Neural progenitor cell (in vitro differentiated cells): ENCODE measurements at places on chromosomes 7 and 10.

DNA sequence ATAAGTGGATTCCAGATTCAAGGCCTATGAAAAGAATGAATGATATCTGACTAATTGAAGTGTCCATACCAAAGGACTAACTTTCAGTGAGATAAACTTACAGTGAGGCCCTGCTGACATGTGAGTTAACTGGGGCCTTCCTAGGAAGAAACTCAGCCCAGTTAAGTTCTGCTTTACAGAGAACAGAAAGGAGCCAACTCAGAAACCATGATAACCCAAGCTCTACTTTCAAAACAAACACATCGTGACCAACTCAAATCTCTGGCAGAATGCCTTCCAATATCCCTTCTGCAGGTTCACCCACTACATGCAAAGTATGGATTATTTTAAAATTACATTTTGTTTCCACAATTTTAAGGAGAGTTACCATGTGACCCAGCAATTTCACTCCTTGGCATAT lies 75.8 kb upstream of the MRLN start:
- no peak for DNase-seq

GRCh38 chr7:4823441-4824119 lies 38.2 kb downstream of the PAPOLB start:
- DNase-seq = no peak

- peak; percentile 25 for DNase-seq
Measured at GRCh38 chr7:45617166-45617565, 43.0 kb downstream of the ADCY1 start.

- DNase-seq = no peak
Measured at GRCh38 chr10:91313796-91314485, 93.5 kb downstream of the PCGF5 start.

- peak; percentile 74 for DNase-seq
Measured at GRCh38 chr10:4981722-4982471, 18.7 kb downstream of the AKR1C1 start.

- DNase-seq = no peak
Measured at GRCh38 chr10:72292223-72292691, 18.5 kb downstream of the DDIT4 start.

DNA sequence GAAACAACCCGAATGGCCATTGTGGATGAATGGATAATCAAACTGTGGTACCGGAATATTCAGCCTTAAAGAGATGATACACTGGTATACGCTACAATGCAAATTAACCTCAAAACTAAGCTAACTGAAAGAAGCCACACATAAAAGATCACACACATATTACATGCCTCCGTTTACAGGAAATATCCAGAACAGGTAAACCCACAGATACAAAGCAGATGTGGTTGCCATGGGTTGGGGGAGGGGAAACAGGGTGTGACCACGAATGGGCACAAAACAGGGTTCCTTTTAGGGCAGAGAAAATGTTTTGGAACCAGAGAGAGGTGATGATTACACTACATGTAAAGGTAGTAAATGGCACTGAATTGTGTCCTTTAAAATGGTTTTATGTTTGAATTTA lies 16.6 kb downstream of the ESYT2 start:
- DNase-seq = no peak

GRCh38 chr7:4700577-4701235 lies 18.6 kb downstream of the FOXK1 start:
- peak; percentile 70 for DNase-seq

GRCh38 chr7:76095908-76096307 lies 48.0 kb downstream of the MDH2 start:
- DNase-seq = no peak

- no peak for DNase-seq
Measured at GRCh38 chr7:137434946-137435345, 91.4 kb upstream of the PTN start.

- no peak for DNase-seq
Measured at GRCh38 chr10:46560381-46560780, 3.9 kb upstream of the GPRIN2 start.

- no peak for DNase-seq
Measured at GRCh38 chr7:130367836-130368746, 12.2 kb upstream of the CPA1 start.

GRCh38 chr10:69748621-69749020 lies 53.1 kb upstream of the COL13A1 start:
- DNase-seq = no peak

- DNase-seq = no peak
Measured at GRCh38 chr10:13365831-13366230, 17.7 kb upstream of the SEPHS1 start.

GRCh38 chr7:17293481-17293880 lies 5.0 kb upstream of the AHR start:
- DNase-seq = no peak

DNA sequence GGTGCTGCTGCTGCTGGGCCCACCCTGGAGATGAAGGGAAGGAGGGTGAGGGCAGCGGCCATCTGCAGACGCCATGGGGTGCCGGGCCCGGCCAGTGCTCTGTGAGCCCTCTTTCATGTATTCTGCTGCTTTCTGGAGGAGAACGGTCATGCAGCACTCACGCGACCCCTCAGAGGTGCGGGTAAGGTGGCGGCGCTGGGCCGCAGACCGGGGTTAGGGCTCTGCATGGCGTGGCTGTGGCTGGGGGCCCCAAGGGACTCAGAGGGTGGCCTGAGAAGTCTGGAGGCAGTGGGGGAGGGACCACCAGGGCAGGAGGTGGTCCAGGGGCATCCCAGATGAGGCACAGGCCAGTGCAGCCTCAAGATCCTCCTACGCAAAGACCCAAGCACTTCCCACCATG lies 275.5 kb downstream of the ELFN1 start:
- DNase-seq = no peak

DNA sequence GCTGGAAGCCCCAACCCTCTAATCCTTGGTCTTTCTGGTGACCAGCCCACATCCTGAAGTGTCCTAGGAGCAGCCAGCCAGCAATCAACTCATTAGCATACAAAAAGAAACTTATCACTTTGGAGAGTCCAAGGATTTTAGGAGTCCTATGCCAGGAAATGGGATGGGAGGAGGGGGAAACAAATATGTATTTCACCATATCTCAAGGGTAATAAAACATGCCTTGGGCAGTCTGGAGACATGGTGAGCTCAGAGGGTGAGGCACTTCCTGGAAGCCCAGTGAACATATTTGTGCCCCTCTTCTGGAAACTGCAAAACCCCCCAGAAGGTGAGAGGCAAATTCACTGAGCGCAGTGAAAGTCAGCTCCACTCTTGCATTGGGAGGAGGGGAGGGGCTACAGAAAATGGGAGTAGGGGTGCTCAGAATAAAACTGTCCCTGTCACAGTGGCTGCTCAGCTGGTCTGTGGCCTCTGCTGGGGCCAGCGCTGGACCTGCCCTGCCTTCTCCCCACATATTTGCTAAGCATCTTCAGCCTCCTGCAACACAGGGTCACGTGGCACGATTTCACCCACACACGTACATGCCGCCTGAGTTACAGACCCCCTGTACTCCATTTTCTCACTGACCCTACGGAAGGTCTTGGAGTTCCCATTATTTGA lies 17.7 kb upstream of the ZMIZ1 start:
- DNase-seq = no peak
